ENCODE measurements at places on chromosomes 1 and 21.
A peak's percentile ranks its signal among the peaks of the same experiment; 100 is the strongest.

- peak; percentile 46 for ATAC-seq
Measured at GRCh38 chr1:111219557-111220286, 7.8 kb upstream of the CHI3L2 start.

DNA sequence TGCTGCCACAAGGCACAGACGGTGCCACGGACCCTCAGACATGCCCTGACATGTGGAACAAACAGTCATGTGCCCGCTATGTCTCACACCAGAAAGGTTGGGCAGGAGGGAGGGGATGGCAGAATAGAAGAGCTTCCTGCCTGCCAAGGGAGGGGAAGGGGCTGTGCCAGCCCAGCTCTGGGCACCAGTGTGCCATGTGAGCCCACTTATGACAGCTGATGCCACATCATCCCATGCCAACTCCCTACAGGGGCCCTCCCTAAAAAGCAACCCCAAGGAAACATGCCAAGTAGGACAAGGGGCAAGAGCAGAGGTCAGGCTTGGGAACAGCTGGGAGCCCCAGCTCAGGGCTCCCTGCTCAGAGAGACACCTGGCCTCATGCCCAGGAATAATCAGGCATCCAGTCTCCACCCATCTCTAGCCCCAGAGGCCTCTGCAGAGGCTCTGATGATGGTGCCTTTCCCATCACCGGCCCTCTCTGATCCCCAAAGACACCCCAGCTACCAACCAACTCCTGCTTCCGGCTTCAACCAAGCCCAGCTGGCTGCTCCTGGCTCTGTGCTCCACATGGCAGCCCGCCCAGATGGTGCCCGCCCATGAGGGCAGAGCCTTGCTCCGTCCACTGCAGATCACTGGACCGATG lies 10.3 kb downstream of the ADGRB2 start:
- no peak for ATAC-seq

- ATAC-seq, result no peak
Measured at GRCh38 chr1:1177452-1178206, 3.9 kb downstream of the TTLL10 start.

DNA sequence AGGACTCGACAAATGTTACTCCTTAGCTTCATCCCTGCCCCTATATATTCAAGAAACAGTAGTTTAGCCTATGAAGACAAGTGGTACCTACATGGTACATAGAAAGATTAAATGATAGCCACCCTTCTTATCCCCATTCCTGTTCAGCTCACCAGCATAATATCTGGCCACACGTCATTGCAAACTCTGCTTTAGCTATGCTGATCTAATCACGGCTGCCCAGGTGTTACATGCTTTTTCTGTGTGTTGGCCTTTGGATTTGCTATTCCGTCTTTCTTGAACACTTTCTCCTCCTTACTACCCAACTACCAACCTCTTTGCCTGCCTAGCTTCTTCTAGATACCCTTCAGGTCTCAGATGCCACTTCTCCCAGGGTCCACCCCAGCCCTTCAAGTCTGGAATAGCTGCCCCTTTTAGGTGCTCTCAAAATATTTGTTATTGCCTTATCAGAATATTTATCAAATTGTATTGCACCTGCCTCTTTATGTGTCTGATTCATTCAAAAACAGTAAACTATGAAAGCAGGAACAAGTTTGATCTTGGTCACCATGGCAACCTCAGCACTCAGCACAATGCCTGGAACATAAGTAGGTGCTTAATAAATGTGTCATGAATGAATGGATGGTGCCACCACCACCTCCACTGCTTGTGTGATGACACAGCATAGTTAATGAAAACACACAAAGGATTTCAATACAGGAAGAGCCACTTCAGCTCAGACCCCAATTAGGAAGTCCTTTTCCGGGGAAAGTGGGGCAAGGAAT lies 11.4 kb upstream of the DNASE2B start:
- ATAC-seq, result no peak

- ATAC-seq, result no peak
Measured at GRCh38 chr1:32967888-32968568, 3.4 kb upstream of the RNF19B start.

GRCh38 chr1:46333300-46334029 lies 7.1 kb upstream of the NSUN4 start:
- no peak for ATAC-seq

- no peak for ATAC-seq
Measured at GRCh38 chr21:15354516-15354915, 289.7 kb upstream of the NRIP1 start.

- ATAC-seq, result no peak
Measured at GRCh38 chr1:151915061-151915686, 5.9 kb upstream of the THEM4 start.

DNA sequence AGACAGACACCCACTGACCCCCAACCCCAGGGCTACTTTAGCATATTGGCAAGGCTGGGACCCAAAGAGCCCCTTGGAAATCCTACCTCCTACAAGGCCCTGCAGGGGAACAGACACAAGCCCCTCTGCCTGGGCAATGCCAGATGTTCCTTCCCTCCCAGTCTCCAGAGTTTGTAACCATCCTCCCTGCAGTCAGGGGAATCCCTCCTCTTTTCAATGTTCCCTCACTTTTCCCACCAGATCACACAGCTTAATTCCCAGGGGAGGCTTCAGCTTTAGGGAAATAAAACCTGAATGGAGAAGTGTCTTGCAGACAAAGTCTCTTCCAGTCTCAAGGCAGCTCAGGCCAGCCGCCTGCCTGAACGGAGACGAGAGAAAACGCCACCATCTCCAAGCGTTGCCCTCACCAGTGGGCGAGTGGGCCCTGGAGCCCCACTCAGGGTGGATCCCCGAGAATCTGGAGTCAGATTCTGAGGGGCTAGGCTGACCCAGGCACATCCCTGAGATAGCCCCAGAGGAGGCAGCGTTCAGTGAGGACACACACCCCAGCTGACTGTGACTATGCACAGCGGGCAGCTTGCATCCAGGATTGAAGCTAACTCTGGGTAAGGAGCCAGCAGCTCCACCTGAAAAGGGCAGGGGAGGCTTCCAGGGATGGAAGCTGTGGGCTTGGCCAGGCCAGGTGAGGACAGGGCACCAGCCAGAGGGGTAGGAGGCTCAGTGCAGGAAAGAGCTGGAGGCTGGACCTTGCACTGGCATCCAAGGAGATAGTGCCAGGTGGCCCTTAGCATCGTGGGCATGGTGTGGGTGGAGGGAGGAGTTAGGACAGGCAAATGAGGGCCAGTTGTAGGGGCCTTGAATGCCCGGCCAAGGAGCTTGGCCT lies 44.0 kb upstream of the ZC3H12A start:
- ATAC-seq, result no peak

GRCh38 chr1:89822999-89823628 lies 2.3 kb downstream of the LRRC8D start:
- no peak for ATAC-seq
